ENCODE measurements at places on chromosomes 16 and 17.
A peak's percentile ranks its signal among the peaks of the same experiment; 100 is the strongest.

DNA sequence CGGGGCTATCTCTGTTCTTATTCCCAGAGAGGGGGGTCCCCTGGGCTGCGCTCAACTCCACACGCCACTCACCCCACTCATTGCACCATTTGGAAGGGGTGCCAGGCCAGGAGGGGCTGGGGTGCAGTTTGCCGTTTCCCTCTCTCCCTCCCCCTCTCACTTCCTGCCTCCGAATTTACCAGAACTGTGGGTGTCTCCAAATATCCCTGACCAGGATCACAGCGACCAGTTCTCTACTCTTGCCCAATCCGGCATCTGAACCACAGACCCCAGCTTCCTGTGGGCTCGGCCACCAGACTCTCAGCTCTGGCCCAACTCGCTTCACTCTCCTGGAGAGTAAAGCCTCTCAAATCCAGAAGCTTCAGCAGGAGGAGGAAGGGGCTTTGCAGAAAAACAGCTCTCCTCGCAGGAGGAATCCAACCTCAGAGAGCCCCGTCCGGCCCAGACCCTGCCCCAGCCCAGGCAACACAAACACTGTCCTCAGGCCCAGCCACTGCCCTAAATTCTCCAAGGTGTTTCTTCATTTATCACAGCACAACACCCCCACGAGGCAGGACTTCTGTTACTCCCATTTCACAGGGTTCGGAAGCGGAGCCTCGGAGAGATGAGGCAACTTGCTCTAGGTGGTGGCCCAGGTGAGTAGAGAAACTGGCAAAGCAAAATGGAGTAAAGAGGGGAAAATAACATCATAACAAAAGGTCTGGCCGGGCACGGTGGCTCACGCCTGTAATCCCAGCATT, 423 bp upstream of the ASGR2 start:
- DNase-seq: no peak

DNA sequence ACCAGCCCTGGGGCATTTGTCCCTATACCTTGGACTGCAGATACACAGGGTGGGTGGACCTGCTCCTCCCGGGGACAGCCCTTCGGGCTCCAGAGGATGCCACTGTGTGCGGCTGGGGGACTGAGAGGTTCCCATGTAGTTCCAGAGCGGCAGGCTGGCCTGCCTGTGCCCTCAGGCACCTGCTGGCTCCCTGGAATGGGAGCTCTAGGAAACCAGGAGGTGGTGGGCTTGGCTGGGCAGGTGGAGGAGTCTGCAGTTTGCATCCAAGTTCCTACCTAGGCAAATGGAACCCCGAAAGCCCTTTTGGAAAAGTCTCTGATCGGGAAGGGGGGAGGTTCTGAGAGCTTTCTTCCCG, 982 bp downstream of the DBNDD1 start:
- peak; percentile 56 for DNase-seq

DNA sequence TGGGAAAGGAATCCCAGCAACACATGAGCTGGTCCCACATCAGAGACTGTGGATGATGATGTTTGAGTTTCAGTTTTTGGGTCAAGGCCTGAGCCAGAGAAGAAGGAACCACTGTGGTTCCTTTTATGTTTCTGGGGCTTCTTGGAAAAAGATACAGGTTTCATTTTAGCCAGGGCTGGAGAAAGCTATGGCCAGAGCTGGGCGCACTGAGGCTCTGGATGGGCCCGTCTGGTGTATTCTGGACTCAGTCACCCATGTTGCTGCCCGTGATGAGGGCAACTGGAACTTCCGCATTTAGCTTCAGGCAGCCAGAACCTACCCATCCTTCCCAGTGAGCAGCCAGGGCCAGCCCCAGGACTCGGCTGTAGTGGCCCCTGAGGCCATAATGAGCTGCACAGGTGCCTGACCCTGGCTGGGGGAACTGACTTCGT, 15.0 kb upstream of the PITPNA start:
- no peak for DNase-seq

GRCh38 chr16:60203525-60204124, 1469.5 kb upstream of the GOT2 start:
- DNase-seq: peak; percentile 2

- peak; percentile 11 for DNase-seq
These were observed 30.2 kb upstream of the CPPED1 start for GRCh38 chr16:12833926-12834325.

DNA sequence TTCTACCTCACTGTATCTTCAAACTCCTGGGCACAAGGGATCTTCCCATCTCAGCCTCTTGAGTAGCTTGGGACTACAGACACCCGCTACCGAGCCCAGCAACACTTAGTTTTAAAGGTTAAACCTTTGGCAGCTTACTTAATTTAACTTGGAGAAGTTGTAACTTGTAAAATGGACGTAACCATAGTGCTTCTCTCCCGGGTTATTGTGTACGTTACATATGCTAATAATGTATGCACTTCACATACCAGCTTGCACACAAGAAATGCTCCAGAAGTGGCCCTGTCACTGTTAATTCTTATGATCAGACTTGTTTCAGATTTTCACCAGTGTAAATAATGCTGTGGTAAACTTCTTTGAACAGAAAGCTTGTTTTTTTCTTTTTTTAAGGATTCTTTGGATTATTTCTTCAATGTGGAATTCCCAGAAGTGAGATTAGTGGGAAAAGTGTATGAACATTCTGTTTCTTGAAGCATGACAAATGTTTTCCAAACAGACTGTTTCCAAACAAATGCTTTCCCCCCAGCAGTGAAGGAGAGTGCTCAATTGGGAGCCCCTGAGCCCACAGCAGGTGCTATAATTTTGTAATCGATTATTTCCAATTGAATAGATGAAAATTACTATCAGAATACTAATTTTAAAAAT, 61.5 kb downstream of the EPN2 start:
- DNase-seq: no peak

GRCh38 chr17:76826330-76827068, 41.7 kb upstream of the MGAT5B start:
- peak; percentile 53 for DNase-seq

GRCh38 chr17:34673516-34673915, 94.1 kb downstream of the TMEM132E start:
- DNase-seq: no peak

GRCh38 chr16:57382535-57383275, 10.4 kb downstream of the CX3CL1 start:
- DNase-seq: no peak

DNA sequence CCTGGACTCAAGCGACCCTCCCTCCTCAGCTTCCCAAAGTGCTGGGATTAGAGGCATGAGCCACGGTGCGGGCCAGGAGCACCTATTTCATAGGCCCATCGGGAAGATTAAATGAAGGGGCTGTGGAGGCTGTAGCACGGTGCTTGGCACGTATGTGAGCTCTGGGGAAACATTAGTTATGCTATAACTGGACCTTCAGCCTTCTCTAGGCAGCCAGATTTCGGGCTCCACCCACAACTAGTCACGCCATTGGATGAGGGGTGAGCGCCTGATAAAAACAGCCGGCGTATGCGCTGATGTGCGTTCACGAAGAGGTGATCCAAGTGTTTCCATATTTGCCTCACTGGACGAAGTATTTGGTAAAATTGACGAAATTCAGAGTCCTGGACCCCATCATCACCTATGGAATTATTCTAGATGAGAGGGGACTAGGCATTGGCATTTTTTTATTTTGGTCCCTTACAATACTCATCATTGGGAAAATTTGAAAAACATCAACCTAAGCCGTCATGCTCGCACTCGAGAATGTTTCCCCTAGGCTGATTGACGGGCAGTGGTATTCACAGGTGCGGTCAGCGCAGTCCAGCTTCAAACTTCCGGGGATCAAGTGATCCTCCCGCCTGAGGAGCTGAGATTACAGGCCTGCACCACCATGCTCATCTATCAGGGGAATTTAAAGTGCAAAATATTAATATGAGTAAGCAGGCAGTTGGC, 1.8 kb upstream of the ANKRD11 start:
- peak; percentile 44 for DNase-seq

DNA sequence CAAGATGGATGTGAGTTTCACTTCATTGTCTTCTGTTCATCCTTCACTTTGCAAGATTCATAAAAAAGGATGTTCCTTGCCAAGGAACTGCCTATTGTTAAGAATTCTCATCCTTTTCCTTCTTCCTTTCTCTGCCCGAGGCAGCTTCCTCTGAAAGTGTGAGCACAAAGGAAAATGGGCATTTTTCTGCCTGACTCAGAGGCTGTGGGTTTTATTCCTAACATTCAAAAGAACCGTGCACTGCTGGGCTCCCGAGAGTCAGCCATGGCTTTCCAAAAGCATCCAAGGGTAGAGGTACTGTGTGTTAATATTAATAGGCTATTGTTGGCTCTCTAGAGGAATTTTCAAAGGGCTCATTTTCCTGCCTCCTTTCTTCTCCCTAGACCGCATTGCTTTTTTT, 289.4 kb downstream of the ABCC12 start:
- no peak for DNase-seq

GRCh38 chr17:48231995-48232959, 124.7 kb downstream of the SNX11 start:
- DNase-seq: no peak

DNA sequence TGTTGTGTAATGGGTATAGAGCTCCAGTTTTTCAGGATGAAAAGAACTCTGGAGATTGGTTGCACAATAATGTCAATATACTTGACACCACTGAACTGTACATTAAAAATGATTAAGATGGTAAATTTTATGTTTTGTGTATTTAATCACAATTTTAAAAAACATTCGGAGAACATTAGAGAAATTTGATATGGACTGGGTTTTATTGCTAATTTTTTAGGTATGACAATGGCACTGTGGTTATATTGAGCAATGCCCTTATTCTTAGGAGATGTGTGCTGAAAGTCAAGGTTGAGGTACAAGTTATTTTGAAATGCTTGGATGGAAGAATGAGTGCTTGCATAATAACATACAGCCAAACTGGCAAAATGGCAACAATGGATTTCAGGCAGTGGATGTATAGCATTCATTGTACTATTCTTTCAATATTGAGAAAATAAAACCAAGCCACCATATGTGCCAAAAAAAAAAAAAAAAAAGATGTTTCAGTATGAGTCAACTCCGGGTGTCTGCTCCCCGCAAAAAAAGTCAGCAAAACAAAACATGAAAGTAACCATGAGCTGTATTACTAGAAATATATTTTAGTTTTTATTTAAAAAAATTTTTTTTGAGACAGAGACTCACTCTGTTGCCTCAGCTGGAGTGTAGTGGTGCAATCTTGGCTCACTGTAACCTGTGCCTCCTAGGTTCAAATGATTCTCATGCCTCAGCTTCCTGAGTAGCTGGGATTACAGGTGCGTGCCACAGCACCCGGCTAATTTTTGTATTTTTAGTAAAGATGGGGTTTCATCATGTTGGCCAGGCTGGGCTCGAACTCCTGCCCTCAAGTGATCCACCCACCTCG, 19.8 kb downstream of the HOXB1 start:
- DNase-seq: no peak

DNA sequence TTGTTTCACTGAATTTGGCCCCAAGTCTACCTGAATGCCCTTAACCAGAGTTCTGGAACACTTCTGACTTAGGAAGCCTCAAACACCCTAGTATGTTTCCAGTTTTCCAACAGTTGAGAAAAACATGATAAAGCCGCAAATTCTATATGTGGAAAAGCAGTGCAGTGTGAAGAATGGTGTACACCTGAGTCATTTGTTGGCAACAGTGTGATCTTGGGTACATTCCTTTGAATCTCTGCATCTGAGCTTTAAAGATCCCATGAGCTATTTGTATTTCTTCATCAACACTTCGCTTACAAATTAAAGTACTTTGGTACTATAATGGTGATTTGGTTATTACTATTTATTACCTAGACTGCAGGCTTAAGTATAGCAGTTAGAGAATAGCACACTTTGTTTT, 93.6 kb upstream of the TBX2 start:
- no peak for DNase-seq

- no peak for DNase-seq
These were observed 2.2 kb downstream of the HOXB2 start for GRCh38 chr17:48542698-48543106.

- no peak for DNase-seq
These were observed 46.9 kb upstream of the BAHCC1 start for GRCh38 chr17:81348097-81349055.

GRCh38 chr17:1643293-1643998, 2.1 kb downstream of the SCARF1 start:
- peak; percentile 89 for DNase-seq

Measured in SK-N-SH (cell line).